NCI-H1694 (cell line): ENCODE measurements at places on chromosomes 1 and 21.

GRCh38 chr21:36205962-36206361 lies 49.3 kb downstream of the DOP1B start:
- no peak for DNase-seq

DNA sequence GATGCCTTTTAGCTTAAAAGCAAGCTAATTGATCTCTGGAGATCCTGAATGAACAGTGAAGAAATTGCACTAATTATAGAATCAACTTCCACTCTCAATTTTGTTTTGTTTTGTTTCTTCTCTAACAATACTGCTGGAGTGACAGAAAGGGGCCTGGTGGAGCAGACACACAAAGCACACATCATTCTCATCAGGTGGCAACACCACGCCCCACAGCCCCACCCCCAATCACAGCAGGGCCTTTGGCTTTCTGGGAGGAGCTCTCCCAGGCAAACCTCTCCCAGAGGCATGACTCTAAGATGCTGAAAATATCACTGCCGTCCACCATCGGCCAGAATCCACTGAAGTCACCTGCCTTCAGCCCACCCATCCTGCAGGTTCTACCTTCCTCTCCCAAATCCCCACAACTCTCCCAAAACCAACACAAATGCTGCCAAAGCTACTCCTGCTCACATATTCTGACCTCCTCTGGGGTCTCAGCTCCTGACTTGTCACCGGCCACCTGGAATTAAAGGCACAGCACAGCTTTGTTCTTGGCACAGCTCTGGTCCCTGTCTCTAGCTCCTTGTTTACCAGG lies 120.7 kb downstream of the GRIK3 start:
- DNase-seq, result no peak

DNA sequence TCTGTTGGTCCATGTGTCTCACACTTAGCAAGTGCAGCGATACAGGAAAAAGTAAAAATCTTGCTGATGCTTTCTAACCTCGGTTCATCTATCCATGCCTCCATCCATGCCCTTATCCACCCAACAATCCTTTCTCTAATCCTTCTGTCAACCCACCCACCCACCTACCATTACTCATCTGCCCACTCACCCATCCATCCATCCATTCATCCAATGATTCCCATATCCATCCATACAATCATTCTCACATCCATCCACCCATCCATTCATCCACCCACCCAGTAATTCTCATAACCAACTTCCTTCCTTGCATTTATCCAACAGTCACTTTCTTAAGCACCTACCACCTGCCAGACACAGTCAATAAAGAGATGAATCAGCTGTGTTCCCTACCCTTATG lies 6.1 kb upstream of the IGSF21 start:
- no peak for DNase-seq

DNA sequence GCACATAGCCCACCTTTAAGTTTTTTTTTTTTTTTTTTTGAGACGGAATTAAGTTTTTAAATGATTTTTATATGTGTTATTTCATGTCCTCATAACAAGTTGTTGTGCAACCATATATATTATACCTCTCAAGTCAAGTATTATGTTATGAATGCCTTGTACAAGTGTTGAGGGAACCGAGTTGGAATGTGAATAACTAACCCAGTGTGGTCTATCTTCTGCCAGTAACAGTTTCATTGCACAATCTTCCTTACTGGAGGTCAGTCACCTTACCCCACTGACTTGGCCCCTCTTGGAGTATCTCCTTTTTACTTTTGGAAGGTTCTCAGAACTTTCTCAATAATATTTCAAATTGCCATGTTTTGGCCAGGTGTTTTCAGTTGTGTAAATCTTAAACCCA lies 201.9 kb downstream of the CACNA1E start:
- no peak for DNase-seq

GRCh38 chr1:201419256-201419655 lies 2.3 kb downstream of the TNNI1 start:
- DNase-seq, result no peak

DNA sequence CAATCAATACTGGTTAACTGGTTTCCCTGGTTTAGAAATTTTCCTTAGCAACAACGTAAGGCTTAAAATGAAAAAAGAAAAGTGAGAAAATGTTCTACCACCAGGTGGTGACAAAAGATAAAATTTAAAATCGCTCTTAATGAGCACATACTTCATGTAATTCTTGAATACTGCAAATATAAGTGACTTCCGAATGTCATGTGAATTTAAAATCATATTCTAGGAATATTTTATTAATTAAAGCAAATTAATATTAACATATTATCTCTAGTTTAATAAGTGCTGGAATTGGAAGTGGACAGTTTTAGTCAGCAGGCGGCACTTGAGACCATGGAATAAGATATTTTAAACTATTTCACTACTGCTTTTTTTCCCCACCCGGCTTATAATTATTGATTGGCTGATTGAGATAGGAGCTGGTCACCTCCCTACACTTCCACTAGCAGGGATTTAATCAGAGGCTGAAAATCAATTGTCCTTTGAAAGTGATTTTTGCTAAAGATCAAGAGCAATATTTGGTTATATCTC lies 5.0 kb upstream of the ADAMTS1 start:
- peak; percentile 85 for DNase-seq
